NK-92 treated with Interleukin-12 subunit alpha and Interleukin-12 subunit beta, amount 100 ng/mL, for 24 hours (cell line): ENCODE measurements at places on chromosomes 16 and 17.

DNA sequence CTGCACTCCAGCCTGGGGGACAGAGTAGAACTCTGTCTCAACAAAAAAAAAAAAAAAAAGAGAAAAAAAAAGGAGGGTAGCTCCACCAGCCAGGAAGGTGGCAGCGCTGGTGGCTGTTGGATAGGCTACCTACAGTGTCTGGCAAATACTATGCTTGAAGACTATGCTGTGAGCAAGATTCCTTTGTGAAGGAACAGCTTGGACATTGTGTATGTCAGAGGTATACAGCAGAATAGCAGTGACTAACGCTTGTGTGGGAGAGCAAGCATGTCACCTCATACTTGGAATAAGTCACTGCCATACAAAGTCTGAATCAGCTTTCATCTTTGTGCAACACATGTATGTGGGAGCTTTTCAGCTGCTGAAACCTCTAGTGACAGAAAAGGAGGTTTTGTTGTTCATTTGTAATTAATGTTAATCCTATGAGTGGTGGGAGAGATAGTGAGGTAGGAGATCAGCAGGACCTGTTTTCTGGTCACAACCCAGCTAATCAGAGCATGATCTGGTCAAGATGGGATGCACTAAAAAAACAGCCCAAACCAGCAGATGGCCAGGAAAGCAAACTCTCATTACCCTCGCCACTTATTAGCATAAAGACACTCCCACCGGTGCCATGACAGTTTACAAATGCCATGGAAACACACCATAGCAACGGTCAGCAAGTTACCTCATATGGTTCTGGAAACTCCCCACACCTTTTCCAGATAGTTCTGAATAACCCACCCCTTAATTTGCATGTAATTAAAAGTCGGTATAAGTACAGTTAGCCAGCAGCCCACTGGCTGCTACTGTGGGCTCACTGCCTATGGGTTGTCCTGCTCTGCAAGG is 6.8 kb upstream of the ITGAD start:
- no peak for DNase-seq

GRCh38 chr17:9862220-9862619 is 36.5 kb downstream of the GLP2R start:
- DNase-seq: no peak

GRCh38 chr17:56994009-56994792 is 16.3 kb downstream of the SCPEP1 start:
- DNase-seq: no peak

DNA sequence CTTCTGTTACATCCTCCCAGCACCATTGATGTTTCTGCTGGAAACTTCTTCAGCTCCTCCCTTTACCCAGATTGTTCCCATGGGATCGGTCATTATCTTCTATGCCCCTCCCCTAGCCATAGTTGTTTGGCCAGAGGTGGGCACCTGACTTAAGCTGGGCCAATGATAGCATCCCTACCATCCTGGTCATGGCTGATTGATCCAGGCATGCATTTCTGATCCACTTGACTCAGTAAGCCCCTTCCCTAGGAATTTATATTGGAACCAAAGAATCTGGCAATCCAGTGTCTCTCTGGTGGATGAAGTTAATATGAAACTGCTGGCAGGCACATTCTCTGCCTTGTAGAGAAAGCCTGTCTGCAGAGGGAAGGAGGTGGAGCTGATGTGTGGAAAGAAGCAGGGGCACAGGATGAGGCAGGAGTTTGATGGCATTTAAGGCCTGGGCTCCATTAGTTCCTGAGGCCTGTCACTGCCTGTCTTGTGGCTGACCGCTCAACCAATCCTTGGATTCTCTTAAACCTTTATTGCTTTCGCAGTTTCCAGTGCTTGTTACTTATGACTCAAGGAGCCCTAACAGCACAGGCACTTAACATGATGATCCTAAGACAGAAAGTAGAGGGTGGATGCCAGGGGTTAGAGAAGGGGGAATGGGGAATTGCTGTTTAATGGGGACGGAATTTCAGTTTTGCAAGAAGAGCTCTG is 152.4 kb downstream of the ABCC12 start:
- no peak for DNase-seq

DNA sequence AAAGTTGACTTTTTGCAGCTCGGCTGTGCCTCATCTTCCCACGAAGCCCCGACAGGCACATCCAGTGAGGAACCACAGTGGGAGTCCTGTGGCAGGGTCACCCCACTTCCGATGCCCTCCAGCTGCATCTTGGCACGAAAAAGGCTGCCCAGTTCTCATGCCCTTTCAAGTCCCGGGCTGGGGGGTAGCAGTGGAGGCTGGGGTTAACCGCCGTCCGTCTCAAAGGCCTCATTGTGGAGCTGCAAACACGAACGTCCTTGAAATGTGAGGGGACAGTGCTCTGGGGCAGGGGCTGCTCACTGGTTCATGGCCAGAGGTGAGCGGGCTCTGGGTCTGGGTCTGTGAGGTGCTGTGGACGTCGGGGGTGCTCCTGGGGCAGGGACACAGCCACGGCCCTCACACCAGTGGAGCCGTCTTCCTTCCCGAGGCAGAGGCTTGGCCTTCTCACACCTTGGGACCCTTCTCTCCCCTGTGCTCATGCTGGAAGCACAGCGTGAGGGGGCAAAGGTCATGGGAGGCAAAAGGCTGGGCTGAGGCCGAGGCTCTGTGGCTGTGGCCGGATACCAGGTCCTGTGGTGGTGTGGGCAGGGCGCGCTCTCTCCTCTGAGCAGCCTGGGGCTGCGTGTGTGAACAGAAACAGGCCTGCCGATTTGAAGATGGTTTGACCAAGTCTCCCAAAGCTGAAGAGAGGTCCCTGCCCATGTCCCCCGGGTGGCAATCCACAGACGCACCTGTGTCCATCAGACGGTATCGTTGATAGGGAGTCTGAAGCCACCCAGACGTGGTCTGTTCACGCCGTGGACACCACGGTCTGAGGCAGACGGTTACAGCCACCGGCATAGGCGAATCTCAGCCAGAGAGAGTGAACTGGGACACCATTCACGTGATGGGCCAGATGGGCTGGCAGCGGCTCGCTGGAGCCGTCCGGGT is 3.1 kb upstream of the MC1R start:
- no peak for DNase-seq

DNA sequence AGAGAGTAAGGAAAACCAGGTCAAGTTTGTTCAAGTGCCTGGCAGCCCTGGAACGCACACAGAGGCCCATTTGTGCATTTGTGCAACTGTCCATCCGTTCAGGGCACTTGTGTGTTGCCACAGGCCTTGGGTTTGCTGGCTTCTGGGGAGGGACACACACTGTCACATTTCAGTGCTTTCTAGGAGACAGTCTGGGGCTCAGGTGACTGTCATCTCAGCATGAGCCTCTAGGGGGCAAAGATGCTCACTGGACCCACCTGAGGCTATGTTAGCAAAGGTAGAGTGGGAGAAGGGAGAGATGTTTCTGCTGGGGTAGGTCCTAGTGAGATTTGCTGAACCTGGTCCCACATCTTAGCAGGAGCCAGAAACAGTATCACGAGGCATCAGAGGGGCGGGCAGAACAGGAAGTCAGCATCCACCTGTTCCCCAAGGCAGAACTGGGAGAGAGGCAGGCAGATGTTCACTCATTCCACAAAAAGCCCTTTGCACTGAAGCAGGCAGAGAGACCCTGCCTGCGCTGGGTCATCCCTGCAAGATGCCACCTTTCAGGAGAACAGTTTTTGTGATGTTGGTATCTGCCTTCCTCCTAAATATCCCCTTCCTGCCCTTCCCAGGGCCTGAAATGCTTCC is 48.5 kb downstream of the RAI1 start:
- DNase-seq: no peak

- DNase-seq: peak; percentile 41
These were observed 662.0 kb downstream of the WWOX start for GRCh38 chr16:78761427-78761826.

- DNase-seq: no peak
These were observed 18.9 kb upstream of the SPPL2C start for GRCh38 chr17:45825792-45826191.

DNA sequence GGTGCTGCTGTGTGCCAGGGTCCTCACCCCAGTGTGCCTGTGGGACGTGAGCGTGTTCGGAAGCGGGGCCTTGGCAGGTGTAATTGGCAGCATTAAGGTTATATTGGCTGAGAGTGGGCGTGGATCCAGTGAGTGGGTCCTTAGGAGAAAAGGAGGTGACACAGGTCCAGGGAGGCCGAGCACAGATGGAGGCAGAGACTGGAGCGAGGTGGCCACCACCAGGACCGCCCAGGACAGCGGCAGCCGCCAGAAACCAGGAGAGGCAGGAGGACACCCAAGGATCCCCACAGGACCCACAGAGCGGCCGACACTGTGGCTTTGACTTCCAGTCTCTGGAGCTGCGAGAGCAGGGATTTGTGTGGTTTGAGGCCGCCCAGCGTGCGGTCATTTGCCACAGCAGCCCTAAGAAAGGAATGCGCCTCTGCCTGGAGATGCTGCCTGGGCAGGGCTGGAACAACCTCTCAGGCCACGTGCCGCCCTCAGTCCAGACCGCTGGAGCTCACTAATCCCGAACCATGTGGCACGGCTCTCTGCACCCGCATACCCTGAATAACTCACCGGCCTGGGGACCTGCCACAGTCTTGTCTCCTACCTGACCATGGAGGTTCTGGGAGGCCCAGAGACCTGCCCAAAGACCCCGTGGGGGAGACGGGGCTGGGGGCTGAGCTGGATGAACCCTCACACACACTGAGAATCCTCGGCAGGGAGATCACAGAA is 45.4 kb downstream of the SOX8 start:
- DNase-seq: no peak

DNA sequence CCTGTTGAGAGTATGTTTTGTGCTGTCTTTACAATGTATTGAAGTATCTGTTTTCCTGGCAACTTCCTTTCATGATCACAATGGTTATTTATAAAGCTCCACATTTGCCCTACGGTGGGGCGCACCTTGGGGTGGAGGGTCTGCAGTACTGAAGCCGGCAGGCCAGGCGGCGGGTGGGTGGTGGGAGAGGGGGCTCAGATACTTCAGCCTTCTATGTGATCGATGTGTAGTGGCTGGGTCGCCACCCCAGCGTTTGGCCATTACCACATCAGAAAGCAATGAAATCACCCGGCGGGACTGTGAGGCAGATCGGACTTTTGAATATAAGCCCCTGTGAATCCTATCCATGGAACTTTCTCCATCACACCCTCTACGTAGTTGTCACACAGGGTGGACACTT is 196.6 kb downstream of the FOXL1 start:
- DNase-seq: no peak
